Uterus (tissue), 4 donors: ENCODE measurements at places on chromosomes 7 and 10. TPM values are rescaled to one million over a fixed set of nuclear protein-coding genes. Genes with fewer than 3 reads are reported as not detected.

The HMX3 gene
- not detected for total RNA-seq

DNA sequence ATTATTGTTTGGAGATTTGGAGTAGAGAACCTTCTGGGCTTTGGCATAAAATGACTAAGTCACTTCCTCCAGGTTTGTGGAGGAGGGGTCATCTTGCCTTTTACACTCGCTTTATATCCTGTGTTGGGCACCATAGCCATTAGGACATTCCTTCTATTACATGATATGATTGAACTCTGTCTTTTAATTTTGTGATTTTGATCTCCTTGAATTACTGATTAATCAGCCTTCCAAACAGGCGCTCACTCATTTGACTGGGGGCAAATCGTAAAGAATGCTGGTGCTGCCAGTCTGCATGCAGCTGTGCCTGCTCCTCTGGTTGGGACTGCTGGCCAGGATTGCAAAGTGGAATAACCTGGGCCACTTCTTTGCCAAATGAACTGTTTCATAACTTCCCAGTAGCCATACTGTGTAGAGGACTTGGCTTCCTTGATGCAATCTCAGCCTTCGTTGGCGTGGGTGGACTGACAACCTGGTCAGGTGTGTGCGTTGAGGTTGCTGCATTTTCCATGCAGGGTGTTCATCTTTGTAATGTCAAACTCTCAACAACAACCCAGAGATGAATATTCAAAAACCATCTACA is 65.9 kb upstream of the RAB11FIP2 start:
- no peak for DNase-seq

- no peak for DNase-seq
Measured at GRCh38 chr10:124660404-124661125, 83.6 kb downstream of the FAM53B start.

The ZNF853 gene
- total RNA-seq, result 5.1 TPM

DNA sequence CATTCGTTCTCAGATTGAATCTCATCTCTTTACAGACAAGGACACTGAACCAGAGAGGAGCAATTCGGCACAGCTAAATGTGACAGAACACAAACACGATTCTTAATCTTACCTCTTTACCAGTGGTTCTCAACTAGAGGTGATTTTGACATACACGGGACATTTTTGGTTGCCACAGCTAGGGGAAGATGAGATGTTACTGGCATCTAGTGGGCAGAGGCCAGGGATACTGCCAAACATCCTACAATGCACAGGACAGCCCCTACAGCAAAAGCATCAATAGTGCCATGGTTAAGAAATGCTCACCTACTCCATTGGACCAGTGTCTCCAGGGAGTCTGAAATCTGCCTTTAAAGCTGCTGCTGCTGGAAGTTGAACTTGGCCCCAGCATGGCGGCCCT is 27.3 kb downstream of the PDE1C start:
- DNase-seq, result no peak

DNA sequence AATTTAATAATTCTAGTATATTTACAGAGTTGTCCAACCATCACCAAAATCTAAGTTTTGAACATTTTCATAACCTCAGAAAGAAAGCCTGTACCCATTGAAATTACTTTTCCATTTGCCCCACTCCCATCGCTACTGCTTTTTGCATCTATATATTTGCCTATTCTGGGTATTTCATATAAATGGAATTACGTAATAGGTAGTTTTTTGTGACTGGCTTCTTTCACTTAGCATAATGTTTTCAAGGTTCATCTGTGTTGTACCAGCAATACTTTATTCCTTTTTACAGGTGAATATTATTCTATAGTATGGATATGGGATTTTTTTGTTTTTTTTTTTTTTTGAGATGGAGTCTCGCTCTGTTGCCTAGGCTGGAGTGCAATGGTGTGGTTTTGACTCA is 22.6 kb downstream of the KIF11 start:
- DNase-seq, result no peak
